ENCODE measurements at places on chromosomes 11 and 22.

DNA sequence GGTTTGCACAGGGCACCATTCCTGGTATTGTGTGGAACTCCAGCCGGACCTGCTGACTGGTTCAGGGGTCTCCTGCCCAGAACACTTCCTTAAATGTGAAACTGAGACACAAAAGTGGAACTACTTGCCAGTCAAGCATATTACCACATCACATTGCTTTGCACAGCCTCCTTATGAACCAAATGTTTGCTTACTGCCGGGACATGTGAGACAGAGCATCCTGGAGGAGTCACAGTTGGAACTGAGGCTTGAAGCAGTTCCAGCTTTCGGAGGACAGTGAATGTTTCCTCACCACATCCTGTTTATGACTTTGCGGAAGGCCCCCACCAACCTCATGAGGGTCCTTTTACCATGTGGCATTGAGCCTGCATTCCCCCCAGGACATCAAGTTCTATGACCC is 105.8 kb upstream of the ARHGAP42 start:
- no peak for DNase-seq

GRCh38 chr22:49297286-49297870 is 530.3 kb downstream of the BRD1 start:
- DNase-seq = no peak

GRCh38 chr22:33789690-33790253 is 130.5 kb downstream of the LARGE1 start:
- DNase-seq = no peak

- DNase-seq = peak; percentile 42
Observed at GRCh38 chr22:17303840-17304779, 65.2 kb upstream of the CECR2 start.

- DNase-seq = no peak
Observed at GRCh38 chr11:126109941-126110731, 47.5 kb upstream of the CDON start.

- no peak for DNase-seq
Observed at GRCh38 chr22:24473284-24473683, 21.8 kb upstream of the UPB1 start.

DNA sequence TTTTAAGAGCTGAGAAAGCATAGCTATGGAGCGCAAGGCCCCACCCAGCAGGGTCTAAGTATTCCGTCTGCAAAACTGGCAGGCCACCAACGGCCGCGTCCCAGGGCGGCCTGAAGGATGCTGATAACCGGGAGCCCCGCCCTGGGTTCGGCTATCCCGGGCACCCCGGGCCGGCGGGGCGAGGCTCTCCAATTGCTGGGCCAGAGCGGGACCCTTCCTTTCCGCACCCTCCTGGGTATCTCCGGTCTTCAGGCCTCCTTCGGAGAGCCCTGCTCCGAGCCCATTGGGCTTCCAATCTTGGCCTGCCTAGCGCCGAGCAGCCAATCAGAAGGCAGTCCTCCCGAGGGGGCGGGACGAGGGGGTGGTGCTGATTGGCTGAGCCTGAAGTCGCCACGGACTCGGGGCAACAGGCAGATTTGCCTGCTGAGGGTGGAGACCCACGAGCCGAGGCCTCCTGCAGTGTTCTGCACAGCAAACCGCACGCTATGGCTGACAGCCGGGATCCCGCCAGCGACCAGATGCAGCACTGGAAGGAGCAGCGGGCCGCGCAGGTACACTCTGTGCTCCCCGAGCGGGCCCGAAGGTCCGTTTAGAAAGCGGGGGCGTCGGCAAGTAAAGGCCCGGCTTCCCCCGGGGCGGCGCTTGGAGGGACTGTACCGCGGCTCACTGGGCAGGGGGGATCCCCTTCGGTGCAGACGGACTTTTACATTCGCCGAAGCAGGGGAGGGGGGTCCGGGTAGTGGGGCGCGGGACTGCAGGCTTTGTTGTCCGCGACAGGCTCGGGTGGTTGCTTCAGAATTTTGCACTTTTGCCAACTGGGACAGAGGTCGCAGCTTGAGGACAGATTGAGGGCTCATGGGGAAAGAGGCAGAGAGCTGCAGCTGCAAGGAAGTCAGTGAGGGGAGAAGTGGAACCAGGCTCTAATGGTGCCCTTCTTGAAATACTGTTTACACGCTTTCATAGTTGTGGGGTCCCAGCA is at the start of gene CAT:
CAT (plus strand) TSS at position 406 of the 979 bp plus-strand sequence; CDS start at position 486, 80 bp downstream.
- peak; percentile 96 for DNase-seq

- DNase-seq = no peak
Observed at GRCh38 chr11:126421271-126421671, 65.8 kb downstream of the ST3GAL4 start.

- peak; percentile 18 for DNase-seq
Observed at GRCh38 chr11:2886191-2886894, 768 bp upstream of the CDKN1C start.

GRCh38 chr11:67416416-67417335 is 1.2 kb downstream of the CARNS1 start:
- peak; percentile 79 for DNase-seq

DNA sequence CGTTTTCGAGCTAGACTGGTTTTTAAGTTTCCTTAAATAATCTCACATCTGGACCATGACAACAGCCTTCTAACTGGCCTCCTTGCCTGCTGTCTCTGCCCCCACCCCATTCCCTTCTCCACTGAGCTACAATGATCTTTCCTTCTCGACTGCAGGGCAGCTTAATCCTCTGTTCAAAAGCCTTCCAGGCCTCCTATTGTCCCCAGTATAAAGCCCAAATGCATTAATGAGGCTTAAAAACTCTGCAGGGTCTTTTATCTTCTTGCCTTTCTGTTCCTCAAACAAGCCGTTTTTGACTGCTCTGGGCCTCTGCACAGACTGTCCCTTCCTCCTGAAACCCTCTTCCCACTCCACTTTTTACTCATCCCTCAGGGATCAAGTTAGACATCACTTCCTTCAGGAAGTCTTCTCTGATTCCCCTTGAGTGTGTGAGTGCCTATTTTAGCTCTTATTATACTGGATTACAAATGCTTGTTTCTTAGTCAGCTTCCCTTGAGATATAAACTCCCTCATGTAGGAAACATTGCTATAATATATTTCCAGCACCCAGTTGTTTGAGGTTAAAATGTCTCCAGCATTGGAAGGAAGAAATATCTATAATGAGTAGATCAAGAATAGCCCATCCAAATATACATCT is 23.6 kb upstream of the PAMR1 start:
- no peak for DNase-seq

- no peak for DNase-seq
Observed at GRCh38 chr11:13038366-13038765, 29.2 kb downstream of the RASSF10 start.

DNA sequence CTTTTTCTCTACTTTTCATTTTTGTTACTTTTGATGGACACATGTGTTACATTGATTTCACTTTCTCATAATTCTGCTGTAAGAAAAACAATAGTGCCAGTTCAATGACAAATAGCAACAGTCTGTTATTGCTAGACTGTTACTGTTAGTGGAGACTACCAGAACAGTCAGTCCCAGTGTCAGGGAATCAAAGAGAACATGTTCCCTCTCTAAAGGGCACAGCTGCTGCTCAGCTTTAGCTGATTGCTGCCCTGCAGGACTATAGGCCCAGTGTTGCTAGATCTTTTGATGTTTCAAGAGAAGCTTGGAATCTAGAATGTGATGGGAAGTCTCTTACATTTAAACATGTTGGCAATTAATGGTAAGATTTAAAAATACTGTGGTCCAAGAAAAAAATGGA is 3.4 kb downstream of the BIRC3 start:
- DNase-seq = no peak

DNA sequence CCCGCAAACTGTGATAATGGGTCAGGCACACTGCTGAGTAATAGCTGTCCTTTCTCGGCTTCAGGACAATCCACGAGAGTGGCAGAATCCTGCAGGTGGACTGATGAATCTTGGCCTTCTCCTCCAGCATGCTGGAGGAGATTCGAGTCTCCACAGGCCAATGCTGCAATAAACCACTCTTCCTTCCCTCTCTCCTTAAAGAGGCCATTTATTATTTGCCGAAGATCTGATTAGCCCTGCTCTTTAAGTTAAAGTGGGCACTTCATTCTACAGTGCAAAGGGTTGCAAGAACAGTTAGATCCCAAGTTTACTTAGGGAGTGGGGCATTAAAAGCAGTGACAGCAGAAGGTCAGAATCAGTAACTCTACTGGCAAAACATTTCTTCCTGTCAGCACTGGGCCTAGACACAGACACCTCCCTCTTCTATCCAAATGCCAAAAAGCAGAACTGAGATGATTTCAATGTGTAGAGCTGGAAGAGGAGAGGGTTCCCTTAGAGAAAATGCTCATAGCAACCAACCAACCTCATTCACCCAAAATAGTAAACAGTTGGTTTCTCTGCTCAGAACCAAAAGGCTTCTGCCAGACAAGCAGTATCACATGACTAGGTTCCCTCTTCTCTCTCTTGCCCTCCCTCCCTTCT is 121.7 kb downstream of the SGSM3 start:
- DNase-seq = no peak

GRCh38 chr22:46242076-46242475 is 8.0 kb downstream of the CDPF1 start:
- no peak for DNase-seq

DNA sequence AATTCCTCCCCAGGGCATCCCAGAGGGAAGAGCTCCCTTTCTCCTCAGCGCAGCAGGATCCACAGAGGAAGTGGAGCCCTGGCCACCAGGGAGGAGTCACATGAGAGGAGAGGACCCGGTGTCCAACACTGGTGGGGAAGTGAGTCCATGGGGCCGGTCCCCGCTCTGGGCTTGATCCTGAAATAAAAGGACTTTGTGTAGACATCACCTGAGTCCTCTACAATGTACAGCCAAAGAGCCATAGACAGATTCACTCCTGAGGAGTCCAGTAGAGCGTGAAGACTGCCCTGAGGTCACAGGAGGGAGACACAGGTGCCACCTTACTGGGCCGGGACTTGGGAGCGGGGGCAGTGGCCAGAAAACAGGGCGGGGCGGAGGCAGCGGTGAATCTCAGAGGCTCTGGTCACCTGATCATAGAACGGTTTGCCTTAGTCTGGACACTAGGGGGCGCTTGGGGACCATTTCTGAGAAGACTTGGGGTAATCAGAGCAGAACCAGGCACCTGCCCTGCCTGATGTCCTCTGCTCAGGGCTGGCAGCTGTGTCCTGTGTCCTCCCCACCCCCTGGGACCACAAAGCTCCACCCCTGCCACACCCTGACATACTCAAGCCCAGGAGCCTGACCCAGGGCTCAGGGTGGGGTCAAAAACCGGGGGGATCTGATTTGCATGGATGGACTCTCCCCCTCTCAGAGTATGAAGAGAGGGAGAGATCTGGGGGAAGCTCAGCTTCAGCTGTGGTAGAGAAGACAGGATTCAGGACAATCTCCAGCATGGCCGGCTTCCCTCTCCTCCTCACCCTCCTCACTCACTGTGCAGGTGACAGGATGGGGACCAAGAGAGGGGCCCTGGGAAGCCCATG is 112.7 kb downstream of the VPREB1 start:
- peak; percentile 57 for DNase-seq

DNA sequence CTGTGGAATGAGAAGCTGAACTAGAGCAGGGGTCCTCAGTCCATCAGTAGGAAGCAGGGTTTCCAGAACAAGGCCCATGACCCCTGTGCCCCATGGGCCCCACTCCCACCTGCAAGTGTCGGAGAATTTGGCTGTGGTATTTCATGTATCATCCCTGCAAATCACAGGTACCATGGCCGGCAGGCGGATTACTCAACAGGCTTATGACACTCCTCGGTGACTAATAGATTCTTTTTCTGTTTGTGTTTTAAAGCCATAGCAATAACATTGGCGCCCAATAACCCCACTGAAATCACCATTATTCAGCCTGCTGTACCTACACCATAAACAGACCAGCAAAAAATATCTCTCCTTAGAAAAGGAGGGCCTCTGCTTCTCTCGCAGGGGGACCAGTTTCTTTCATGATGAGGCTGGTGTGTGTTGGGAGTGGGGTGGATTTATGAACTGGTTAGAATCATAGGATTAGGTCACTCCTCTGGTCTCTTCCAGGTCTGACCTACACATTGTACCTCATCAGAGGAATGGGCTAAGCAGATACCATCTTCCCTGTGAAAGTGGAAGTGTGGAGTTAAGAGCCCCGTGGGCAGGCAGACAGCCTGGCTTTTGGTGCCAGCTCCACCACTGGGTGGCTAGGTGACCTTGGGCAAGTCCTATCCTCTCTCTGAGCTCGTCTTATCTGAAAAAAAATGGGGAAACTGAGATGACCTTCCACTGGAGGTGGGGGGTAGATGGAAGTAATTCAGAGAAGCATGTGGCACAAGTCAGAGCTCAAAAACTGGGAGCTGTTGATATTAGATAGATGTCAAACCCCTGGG is 60.2 kb upstream of the WNT11 start:
- DNase-seq = no peak

DNA sequence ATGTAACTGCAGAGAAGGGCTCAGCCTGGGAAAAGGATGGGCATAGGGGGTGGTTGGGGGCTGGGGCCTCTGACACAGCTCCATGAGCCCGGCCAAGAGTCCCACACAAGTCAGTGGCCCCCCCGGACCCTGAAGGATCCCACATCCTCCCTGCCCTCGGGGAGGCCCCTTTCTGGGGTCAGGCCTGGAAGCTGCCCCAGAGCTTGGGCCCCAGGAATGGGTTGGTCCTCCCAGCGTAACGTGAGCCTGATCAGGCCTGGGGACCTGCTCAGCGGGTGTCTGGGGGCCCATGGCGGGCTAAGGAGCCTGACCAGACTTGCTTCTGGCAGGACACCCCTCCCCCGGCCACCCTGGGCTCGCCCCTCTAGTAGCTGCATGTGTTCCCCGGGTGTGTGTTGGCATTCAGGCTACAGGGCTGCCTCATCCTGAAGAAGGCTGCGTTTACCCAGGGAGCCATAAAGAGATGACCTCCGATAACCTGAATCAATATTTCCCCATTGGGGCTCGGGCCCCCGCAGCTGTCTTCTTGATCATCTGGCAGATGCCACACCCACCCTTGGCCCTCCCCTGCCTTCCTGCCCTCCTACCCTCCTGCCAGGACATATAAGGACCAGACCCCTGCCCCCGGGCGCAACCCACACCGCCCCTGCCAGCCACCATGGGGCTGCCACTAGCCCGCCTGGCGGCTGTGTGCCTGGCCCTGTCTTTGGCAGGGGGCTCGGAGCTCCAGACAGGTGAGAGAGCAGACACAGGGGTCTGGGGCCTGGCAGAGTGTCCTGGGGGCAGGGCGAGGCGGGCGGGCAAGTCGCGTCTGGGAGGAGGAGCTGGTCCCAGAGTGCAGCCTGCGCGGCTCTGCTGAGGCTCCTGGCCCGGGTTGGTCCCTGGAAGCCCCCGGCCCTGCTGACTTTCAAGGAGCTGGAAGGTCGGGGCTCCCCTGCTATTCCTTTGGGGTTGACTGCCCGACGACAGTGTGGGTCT is at the start of gene MUC2:
MUC2 (plus strand) TSS at position 631 of the 978 bp plus-strand sequence.
- DNase-seq = no peak

GRCh38 chr11:24748261-24748660 is 251.4 kb downstream of the LUZP2 start:
- no peak for DNase-seq

All from effector CD4-positive, alpha-beta T cell (primary cell).